ENCODE measurements at places on chromosomes 2 and 18. TPM values are rescaled to one million over a fixed set of nuclear protein-coding genes. Genes with fewer than 3 reads are reported as not detected.

DNA sequence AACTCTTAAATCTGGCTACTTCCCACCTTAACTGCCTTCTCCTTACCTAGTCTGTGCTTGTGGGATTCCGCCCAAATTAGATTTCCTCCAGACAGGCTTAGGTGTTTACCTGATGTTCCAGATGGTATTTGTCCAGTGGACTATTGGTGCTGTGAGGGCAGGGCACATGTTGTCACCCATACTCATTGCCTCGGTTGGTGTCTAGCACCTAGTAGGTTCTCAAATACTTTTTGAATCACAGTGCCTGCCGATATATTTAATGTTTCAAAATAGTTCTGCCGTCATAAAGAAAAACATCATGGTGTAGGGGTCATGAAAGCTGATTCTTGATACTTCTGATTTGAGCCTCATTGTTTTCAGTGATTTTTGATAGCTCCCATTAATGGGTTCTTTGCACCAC lies 1.1 kb downstream of the SEPTIN2 start:
- no peak for DNase-seq

DNA sequence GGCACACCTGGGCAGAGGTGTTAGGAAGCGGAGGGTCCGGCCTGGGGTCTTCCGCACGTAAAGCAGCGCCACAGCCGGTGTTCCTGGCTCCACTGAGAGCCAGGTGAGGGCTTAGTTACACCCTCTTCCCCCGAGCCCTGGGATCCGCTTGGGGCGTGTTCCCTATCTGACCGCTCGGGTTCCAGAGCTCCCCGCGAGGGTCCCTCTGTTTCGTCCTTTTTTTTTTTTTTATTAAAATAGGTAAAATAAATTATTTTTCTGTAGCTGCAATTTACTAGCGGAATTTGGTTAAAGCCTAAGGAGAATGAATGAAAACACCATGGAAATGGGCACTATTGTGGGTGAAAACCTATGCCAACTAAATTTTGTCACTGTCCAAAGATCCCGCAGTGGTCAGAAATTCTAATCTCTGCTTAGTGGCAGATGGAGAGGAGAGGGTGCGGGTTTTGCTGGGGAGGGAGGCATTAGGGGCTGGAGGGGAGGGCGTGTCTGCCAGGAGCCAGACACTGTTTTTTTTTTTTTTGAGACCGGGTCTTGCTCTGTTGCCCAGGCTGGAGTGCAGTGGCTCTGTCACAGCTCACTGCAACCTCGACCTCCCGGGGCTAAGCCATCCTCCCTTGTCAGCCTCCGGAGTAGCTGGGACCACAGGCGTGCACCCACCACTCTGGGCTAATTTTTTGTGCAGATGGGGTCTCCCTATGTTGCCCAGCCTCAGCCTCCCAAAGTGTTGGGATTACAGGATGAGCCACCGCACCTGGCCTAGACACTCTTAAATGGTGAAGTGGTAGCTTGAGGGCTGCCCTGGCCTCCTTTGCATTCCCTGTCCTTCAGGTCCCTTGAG lies 834 bp downstream of the PDCL3 start:
- DNase-seq = no peak

- DNase-seq = peak; percentile 38
These were observed at the start of gene MAPK4 for GRCh38 chr18:50559752-50560680. TSS of gene MAPK4 (plus strand) at chr18:50560087. CDS start at chr18:50663959, 103,872 bp downstream.

DNA sequence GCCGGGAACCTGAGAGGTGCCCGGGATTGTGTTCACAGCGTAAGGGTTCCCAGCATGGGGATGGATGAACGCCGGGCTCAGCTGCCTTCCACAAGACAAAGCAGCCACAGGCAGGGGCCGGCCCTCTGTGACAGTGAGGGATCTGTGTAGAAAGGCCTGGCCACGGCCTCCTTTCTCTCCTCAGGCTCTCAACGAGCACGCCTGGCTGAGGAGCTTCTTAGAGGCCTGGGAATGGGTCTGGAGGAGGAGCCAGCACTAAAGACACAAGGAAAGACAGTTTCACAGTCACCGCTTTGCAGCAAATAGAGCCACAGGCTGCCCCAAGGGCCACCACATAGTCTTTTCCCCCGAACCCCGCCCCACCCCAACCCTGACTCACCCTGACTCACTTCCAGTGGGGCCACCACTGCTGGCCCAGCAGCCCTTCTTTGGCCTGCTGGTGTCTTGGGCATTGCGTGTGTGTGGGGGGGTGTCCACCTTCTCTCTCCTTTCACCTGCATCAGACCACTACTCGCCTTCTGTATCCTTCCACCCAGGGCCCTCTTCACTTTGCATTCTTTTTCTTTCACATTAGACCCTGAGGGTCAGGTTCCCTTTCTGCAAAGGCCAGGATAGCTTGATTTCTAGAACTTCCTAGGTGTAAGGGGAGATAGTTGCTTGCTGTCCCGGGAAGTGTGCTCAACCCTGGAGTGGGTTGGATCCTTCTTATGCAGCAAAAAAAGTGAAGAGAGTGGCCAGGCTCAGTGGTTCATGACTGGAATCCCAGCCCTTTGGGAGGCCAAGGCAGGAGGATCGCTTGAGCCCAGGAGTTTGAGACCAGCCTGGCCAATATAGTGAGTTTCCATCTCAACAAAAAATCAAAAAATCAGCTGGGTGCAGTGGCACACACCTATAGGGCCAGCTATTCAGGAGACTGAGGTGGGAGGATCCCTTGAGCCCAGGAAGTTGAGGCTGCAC lies 19.3 kb upstream of the HPCAL1 start:
- no peak for DNase-seq

- DNase-seq = peak; percentile 33
These were observed 25.4 kb upstream of the CHN1 start for GRCh38 chr2:175030380-175031271.

DNA sequence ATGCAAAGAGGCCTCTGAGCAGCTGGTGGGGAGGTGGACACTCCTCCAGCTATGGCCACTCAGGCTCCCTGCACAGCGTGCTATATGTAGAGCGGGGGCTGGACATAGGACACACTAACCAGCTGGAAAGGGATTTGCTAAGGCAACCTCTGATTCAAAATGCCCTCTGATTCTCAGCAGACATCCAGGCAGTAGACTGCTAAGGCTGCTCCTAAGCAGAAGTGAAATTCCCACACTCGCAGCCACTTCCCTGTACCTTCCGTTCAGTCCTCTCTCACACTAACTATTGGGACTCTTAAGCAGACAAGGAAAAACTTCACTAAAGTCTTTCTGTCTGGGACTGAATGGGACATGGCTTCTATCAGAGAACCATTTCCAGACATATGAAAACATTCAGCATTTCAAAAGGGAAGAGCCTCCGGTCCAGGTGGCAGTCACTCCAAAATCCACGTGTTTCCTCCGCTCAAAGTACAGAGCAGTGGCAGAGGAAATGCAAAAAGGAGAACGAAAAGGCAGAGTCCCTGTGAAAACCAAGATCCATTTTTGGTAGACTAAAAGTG lies 265.8 kb downstream of the TTC32 start:
- DNase-seq = no peak

DNA sequence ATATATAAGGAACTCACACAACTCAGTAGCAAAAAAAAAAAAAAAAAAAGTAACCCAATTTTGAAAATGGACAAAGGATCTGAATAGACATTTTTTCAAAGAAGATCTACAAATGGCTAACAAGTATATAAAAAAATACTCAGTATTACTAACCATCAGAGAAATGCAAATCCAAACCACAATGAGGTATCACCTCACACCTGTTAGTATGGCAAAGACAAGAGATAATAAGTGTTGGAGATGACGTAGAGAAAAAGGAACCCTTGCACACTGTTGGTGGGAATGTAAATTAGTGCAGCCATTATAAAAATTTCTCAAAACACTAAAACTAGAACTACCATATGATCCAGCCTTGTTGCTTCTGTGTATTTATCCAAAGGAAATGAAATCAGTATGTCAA lies 5.8 kb upstream of the CNDP1 start:
- no peak for DNase-seq

DNA sequence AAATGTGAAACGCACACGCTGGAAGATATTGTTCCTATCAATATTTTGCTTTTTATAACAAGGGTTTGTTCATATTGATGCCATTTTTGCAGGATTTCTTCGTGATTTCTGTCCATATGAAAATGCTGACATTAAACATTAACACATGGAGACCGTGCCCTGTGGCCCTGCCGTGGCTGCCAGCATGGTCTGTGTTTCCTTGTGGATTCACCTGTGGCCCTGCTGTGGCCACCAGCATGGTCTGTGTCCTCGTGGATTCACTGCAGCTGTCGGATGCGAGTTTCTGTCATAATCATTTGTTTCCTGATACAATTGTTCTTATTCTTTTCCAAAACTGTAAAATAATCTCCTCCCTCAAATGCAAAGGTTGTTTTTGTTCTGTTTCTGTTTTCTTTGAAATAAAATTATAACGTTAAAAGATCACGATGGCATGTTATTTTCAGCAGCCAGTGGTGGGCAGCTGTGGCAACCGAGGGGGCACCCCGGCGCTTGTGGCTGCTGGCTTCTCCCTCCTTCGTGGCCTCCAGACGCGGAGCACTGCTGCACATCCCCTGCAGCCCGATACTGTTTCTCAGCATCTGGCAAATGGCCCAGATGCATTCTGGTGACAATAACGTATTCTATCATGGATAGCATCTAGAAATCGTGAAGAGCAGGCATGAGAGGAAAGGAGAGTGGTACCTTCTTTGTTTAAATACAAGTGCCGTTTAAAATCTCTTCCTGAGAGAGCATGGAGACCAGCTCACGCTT lies 143.5 kb downstream of the PTGR3 start:
- DNase-seq = no peak

DNA sequence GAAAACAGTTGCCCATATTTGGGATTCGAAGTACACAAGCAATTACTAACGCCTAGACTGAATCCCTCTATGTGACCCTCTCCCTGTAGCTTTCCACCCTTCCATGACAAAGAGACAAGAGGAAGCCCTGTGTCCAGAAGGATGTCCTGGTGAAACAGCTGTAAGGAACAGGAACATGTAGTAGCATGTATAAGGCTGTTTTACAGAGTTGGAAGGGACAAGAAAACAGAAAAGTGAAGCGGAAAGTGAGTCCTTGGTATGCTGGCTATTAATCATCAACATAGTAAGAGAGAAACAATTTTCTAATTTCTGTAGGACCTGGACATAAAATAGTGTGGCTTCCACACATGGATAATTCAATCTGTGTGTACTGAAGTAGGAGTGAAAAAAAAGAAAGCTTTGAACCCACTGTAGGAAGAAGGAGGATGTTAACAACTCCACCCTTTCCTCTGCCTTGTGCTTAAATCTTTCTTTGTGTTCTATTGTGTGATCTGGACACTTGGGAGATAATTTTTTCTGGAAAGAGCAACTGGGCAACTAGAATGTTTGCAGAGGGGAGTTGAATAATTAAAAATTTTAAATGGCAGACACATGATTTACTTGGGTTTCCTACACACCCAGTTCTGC lies 162.3 kb upstream of the ZSWIM2 start:
- no peak for DNase-seq

DNA sequence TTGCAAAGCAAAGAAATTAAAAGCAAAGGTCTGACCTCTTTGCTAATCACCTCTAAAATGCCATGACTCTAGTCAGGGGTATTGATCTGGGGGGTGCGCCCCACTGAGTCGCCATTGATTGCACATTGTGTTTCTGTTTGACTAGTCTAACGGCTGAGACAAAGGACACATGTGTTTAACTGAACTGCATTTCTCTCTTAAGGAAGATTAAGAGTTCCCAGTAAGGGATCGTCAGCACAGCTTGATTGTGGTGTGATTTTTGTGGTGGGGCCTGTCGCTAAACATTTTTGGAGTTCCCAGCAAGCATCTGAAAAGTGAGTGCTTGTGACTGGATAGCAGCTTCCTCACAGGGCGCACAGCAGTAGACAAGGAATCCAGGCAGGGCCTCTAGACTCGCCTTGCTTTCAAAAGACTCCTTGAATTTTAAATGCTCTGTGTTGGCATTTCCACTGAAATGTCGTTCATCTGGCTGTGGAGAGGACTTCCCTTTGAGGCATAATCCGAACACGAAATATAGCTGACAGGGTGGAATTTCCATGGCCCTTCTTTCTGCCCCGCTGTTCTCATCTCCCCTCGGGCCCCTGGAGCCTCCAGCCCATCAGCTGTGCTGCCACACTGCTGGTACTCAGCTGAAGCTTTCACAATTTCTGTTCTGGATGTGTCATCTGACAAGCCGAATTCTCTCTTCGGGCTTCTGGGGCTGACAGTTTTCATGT lies 126.3 kb downstream of the FAM168B start:
- DNase-seq = no peak

The DLGAP1 gene
- 5.1 TPM for polyA plus RNA-seq

The POTEC gene
- 0.08 TPM for polyA plus RNA-seq

The PROKR1 gene
- polyA plus RNA-seq = 0.21 TPM

The POTEI gene
- 0.16 TPM for polyA plus RNA-seq

The TMEM247 gene
- polyA plus RNA-seq = not detected

The MALT1 gene
- 34.2 TPM for polyA plus RNA-seq

The RUFY4 gene
- 0.36 TPM for polyA plus RNA-seq

The PPP1R1C gene
- 2.6 TPM for polyA plus RNA-seq

The RAB6C gene
- polyA plus RNA-seq = 0.52 TPM
